ENCODE measurements at places on chromosomes 3 and 15.

DNA sequence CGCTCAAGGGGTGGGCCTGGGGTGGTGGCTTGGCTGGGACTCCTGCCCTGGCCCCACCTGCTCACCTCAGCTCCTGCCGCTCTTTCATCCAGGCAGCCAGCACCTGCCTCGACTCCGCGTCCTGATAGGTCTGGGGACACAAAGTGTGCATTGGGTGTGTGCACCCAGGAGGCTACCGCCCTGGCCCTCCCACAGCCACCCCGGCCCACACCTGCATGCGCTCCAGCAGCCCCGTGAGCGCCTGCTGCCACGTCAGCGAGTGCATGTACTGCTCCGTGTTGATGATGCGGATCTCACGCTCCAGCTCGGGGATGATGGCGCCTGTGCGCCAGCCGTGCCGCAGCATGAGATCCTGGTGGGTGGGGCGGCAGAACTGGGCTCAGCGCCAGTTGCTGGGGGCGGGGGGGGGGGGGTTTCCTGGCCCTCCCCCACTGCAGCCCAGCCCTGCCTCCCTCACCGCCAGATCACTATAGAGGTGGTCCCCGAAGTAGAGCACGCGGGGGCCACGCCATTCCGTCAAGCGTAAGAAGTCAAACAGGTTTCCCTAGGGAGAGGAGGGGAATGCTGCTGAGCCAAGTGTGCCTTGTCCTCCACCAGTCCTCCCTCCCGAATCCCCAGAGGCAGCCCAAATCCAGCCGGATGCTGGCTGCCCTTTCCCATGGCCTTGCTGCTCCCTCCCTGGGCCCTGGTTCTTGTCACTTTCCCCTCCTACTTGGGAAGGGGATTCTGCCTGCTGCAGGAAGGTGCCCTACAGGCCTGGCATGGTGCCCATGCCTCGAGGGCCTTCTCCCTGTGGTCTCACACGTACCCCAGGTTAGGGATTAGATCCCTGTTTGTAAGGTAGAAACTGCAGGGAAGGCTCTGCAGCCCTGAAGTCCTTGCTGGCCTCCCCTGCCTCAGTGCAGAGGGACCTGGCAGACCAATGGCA, 8.6 kb downstream of the NT5DC2 start:
- no peak for DNase-seq

DNA sequence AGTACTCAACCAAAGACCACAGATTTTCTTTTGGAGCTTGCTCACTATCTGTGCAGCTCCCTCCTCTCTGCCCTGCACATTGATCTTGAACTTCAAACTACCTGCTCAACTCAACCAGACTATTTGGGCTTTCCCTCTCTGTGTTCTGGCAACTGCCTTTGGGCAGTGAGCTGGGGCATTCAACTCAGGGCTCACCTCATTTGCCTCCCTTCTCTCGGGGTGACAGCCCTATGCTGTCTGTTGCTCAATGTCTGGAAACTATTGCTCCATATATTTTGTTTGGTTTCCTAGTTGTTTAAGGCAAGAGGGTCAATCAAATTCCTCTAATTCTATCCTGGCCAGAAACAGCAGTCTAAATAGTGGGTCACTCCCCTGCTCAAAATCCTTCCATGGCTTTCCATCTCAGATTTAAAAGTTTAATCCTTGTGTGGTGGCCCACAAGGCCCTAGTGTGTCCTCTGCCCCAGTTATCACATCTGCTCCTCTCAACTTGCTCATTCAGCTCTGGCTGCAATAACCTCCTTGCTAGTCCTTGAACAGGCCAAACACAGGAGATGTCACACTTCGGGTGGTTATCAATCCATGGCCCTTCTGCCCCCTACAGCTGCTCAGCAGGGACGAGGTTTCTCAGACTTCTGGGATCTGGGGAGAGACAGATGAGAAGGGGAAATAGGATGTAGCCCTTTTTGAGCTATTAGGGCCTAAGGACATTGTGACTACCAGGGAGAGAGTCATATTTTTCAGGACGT, 67.8 kb downstream of the SNRK start:
- no peak for DNase-seq

- no peak for DNase-seq
Observed at GRCh38 chr3:88084097-88084501, 25.0 kb downstream of the ZNF654 start.

- no peak for DNase-seq
Observed at GRCh38 chr3:123026565-123027291, 835 bp downstream of the SEMA5B start.

GRCh38 chr3:105553851-105554250, 187.1 kb downstream of the ALCAM start:
- no peak for DNase-seq

GRCh38 chr3:138070006-138070405, 45.4 kb downstream of the DZIP1L start:
- DNase-seq, result no peak

DNA sequence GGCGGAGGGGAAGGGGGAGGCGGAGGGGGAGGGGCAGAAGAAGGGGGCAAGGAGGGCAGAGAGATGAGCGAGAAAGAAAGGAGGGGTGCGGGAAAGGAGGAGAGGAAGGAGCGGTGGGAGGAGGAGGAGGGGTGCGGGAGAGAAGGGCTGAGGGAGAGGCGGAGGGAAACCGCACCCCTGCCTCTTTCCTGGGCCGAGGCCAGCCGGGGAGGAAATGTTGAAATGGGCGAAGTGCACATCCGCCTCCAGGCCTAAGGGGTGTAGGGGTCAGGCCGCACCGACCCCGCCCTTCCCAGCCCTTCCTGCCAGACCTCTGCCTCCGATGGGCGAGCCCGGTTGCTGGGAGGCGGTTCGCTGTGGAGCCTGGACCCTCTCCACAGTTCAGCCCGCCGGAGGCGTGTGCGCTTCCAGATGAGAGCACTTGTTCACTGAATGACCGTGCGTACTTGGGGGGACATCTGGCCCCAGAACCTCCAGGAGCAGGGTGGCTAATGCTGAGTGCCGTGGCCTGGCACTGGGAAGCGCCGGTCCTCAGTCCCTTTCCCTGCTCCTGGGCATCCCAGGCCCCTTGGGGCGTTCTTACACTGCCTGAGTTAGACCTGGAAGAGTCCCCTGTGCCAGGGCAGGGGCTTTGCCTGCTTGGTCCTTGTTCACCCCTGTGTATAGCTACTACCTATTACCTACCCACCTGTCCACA, 110.3 kb upstream of the KLF13 start:
- DNase-seq, result peak; percentile 64

DNA sequence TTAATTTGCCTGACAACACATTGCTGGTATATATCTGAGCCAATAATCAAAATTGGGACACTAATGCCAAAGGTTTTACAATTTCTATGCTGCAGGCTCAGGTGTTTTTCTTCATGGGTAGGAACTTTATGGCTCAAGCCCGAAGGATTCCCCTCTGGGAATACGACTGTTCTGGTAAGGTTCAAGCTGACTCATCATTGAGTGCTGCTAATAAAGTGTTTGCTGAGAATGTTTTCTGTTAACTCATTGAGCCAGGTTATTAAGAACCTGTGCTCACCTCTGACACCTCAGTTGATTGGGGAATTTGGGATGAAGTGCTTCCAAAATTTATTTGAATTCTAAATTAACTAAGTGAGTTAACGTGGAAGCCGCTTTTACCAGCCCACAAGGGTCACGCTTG, 135.8 kb upstream of the CTDSPL start:
- DNase-seq, result no peak

- DNase-seq, result no peak
Observed at GRCh38 chr3:113212844-113213375, 1.6 kb downstream of the BOC start.

- DNase-seq, result no peak
Observed at GRCh38 chr15:35533130-35534110, 12.5 kb downstream of the DPH6 start.

DNA sequence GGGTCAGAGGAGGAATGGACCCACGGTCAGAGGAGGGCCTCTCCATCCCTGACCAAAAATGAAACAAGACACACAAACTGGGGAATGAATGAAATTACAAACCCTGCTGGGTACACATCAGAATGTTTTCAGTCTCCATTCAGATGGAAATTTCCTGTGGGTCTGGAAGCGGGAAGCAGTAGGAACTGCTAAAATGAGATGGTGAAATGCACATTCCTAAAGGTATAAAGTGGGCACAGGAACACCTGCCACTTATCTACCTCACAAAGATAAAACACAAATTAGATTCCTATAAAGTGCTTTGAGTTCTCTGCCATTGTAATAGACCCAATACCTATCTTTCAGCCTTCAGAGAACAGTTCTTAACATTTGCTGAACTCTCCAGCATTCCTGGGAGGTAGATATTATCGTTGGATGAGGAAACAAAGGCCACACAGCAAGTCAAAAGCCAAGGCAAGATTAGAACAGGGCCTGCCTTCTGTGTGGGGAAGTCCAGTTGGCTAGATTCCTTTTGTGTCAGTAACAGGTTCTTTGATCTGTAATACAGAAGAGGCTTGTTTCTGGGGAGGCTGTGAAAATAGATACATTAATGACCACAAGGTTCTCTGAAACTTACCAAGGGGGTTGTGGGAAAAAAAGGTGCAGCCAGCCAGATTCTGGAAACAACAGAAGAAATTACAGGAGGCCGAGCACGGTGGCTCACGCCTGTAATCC, 98.4 kb downstream of the IGF2BP2 start:
- DNase-seq, result no peak

DNA sequence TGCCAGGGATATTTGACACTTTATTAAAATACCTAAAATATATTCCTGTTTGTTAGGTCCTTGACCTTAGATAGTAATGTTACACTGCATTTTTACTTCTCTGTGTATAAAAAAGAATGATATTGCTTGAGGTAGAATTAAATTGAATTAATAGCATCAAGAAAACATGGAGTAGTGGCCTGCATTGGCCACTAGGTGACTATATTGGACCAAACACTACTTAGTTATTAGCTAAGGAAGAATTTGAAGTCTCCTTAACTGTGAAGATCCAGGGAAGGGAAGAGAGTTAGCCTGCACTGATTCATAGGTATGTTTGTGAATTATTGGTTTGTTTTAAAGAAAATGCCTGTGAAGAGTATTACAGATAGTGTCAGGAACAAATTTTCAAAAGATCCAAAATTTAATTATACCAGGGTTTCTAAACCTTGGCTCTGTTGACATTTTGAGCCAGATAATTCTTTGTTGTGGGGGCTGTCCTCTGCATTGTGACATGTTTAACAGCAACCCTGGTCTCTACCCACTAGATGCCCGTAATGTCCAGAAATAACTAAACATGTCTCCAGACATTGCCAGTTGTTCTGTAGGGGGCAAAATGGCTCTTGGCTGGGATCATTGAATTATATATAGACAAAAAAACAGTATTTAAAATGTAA, 103.6 kb upstream of the THSD4 start:
- no peak for DNase-seq

DNA sequence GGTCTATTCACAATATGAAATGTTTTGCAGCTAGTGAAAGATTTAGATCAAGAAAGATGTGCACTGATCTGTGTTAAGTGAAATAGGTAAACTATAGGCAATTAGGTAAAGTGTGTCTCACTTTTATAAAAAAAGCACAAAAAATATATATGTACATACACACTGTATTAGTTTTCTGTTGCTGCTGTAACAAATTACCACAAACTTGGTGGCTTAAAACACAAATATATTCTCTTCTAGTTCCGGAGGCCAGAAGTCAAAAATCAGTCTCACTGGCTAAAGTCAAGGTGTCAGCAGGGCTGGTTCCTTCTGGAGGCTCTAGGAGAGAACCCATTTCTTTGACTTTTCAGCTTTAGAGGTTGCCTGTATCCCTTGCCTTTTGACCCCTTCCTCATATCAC, 11.1 kb downstream of the FAH start:
- no peak for DNase-seq

DNA sequence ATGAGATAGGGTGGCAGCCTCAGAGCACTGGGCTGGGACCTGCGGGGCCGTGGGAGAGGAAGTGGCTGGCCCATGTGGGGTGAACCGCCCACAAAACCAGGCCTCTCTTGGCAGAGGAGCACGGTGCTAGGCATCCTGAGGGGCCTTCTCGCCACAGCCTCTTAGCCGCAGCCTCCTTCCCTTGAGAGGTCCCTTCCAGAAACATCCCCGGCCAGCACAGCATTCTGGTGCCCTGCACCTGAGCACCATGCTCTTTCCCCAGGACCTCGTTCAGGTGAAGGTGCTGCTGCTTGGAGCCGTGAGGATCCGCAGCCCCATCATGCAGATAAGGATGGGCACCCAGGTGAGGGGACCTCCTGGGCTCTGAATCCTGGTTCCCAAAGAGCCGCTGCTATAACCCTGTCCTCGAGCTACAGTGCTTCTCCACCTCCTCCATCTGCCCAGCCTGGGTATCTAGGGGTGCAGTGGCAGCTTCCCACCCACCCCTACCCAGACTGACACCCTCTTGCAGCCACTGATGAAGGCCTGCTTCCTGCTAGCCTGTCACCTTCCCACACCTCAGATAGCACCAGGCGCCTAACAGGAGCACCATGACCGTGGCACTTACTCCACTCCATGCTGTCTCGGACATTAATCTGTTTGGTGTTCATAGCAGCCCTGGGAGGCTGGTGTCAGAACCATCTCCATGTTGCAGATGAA, 11.2 kb upstream of the TXNRD3 start:
- DNase-seq, result no peak

- no peak for DNase-seq
Observed at GRCh38 chr3:18649666-18650363, 224.7 kb upstream of the SATB1 start.

DNA sequence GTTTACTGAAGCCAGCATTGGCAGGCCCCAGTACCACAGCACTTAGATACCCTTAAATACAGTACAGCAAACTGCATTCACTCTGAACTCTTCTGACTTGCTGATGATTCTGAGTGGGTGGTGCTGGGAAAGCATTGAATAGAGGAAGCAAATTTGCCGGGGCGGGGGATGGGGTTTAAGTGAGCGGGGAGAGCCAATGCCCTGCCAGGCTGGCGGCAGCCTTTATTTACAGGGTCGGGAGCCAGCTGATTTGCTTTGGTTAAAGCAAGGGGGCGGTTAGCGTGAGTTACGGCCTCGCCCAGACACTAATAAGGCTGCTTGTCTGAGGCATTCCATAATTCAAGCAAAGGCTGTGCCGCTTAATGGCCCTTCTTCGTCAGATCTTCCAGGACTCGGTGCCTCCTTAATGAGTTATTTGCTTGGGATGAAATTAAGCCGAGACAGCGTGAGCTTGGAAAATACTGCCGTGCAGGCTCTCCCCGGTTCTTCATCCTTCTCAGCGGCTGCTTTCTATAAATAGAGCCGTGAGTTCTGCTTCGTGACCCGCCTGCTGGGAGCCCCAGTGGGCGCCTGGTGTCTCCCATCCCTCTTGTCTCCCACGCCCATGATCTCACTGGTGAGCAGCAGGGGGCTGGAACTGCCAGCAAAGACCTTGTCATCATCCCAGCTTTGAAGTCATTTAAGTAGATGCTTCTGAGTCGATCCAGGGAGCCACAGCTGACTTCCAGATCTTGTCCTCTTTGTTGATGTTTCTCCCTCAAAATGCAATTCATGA, 25.8 kb downstream of the SPSB4 start:
- no peak for DNase-seq

DNA sequence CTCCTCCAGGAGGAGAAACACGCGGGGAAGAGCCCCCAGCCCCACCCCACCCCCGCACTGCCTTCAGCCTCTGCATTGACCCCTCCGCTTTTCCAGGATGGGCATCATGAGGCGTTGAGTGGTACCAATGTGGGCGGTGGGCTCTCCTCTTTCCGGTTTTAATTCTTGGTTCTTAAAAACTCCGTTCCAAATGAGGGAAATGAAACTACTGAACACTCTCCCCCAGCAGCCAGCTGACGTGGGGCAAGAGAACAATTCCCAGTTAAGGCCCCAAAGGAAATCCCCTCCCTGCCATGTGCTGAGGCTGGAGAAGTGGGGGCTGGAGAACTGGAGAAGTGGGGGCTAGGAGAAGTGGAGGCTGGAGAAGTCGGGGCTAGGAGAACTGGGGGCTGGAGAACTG, 5.3 kb upstream of the NRROS start:
- no peak for DNase-seq

- no peak for DNase-seq
Observed at GRCh38 chr3:174125267-174125824, 727.8 kb downstream of the NLGN1 start.

GRCh38 chr3:26015752-26016151, 225.9 kb downstream of the OXSM start:
- DNase-seq, result no peak
